Fibroblast of the aortic adventitia (primary cell): ENCODE measurements at places on chromosomes 2 and 18. TPM values are rescaled to one million over a fixed set of nuclear protein-coding genes. Genes with fewer than 3 reads are reported as not detected.

- no peak for DNase-seq
Measured at GRCh38 chr2:38436227-38436664, 59.2 kb upstream of the ATL2 start.

GRCh38 chr2:84782717-84783442 is 98.0 kb downstream of the TRABD2A start:
- DNase-seq = no peak

- DNase-seq = no peak
Measured at GRCh38 chr2:71777946-71778345, 324.6 kb downstream of the DYSF start.

The ALPG gene
- not detected in 2 replicates for total RNA-seq

The GCG gene
- total RNA-seq = not detected in 2 replicates

The PCARE gene
- total RNA-seq = under 0.01 and 0.08 TPM in 2 replicates
